ENCODE measurements at places on chromosomes 1 and 21.

DNA sequence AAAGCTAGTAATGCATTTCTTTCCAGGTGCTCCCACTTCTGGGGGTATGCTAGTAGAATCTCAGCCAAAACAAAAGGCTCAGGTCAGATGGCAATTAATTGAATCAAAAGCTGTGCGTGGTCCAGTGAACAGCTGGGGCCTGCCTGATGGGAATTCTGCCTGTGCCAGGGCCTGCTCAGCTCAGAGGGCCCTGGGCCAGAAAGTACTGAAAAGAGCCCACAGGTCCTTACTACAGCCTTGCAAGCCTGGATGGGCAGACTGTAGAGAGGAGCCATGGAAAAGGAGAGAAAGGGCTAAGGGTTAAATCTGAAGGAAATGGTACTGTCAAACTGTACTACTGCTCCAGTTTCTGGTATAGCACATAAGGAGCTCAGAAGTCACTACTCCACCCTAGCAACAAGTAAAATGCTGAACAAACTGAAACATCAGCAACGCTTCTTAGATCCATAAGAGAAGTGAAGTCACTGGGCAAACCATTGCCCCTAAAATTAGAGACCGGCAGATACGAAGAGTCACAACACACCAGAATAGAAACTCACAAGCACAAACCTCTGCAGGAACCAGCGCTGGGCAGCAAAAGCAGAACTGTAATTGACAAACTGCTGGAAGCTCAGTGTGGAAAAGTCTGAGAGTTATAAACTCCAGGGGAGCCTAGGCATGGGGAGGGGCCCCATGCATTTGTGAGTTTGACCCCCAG, 121.1 kb upstream of the SYT6 start:
- no peak for DNase-seq

GRCh38 chr1:156709757-156710489, 4.5 kb upstream of the CRABP2 start:
- DNase-seq: no peak

DNA sequence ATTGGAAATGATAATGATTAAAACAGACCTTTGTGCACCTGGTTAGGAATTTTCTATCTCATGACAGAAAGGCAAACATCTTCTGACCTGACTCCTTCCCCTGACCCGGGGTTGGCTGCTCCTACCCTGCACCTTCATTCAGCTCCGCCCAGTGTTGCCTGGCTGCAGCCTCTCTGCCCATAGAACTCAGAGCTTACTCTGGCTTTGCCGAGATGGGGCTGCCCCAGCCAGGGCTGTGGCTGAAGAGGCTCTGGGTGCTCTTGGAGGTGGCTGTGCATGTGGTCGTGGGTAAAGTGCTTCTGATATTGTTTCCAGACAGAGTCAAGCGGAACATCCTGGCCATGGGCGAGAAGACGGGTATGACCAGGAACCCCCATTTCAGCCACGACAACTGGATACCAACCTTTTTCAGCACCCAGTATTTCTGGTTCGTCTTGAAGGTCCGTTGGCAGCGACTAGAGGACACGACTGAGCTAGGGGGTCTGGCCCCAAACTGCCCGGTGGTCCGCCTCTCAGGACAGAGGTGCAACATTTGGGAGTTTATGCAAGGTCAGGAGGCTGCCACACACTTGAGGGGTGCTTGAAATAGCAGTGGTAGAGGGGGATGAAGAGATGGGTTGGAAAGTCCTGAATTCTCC, at the start of gene DIO1:
Gene DIO1, plus strand, starts transcription at position 189 of the 638 bp plus-strand sequence. Its CDS starts 24 bp downstream, at position 213.
- DNase-seq: no peak

DNA sequence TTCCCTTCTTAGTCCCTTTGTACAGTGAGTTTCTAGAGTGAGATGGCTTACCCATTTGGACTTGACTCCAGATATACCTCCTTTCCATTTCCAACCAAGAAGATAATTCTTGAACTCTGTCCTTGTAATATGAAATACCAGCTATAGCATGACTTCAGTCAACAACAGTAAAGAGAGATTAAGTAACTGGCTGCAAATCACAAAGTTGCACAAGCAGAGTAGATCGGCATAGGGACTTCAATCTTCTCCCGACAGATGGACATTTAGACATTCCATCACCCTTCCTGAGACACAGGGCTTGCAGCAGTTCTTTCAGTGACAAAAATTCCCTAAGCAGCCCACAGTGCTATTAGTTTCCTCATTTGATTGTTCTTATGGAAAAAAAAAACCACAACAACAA, 44.6 kb downstream of the JAK1 start:
- no peak for DNase-seq

DNA sequence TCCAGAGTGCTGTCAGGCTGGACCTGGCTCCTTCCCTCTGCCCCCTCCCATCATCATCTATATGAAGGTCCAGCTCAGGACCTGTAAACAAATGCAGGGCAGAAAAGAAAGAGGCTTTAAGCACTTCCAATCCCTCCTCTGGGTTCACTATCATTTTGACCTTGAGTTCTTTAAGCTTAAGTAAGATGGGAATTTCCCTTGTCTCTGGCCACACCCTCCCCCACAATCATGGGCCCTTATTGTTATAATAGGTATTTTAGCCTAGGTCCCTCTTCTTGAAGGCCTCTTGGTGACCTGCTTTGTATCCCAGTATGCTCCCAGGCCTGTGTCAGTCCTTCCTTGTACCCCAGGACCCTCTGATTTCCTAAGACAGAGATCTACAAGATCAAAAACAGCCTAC, 45.1 kb upstream of the EPS15 start:
- no peak for DNase-seq

- DNase-seq: no peak
Observed at GRCh38 chr1:1240822-1241587, 5.5 kb downstream of the C1QTNF12 start.

GRCh38 chr21:26546446-26547097, 26.5 kb downstream of the CYYR1 start:
- DNase-seq: no peak

Data from AG04449 (cell line).